ENCODE measurements at places on chromosomes 4 and X. TPM values are rescaled to one million over a fixed set of nuclear protein-coding genes. Genes with fewer than 3 reads are reported as not detected.

- no peak overlapping the region for H3K4me3 ChIP-seq
- no peak for DNase-seq
- no peaks in the 10 kb centered on the region for H3K4me1 ChIP-seq
- no peaks in the 10 kb centered on the region for H3K36me3 ChIP-seq
- H3K27ac ChIP-seq = no peak overlapping the region
Observed at GRCh38 chr4:57442831-57443291, 332.7 kb upstream of the IGFBP7 start.

DNA sequence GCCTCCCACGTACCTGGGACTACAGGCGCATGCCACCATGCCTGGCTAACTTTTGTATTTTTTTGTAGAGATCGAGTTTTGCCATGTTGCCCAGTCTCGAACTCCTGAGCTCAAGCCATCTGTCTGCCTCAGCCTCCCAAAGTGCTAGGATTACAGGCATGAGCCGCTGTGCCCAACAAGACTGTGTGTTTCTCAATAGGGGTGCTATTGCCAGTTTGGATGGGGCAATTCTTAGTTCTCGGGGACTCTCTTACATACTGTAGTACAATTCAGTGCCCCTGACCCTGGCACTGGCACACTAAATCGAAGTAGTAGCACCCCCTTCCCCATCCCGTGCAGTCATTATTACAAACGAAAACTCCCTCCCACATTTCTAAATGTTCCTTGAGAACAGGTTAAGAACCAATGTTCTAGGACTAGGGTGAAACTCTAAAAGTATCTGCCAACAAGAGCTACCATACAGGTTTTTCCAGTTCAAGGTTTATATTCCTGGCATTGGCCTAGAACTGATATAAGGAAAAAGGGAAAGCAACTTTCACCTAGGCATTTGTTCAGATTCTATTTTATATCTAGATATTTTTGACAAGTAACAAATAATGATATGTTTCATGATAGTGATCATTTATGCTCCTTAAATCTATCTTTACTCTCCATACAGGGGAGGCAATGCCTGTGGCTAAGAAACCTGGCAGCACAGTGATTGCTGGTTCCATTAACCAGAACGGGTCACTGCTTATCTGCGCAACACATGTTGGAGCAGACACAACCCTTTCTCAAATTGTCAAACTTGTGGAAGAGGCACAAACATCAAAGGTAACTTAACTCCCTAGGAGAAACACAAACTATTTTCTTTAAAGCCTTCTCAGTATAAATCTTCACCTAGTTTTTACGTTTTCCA is 50.4 kb upstream of the PGAM4 start:
- no peaks in the 10 kb centered on the region for H3K4me1 ChIP-seq
- peaks cover 10% of the 10 kb centered on the region for H3K36me3 ChIP-seq
- no peak overlapping the region for H3K27ac ChIP-seq
- no peak for DNase-seq
- no peaks in the 10 kb centered on the region for H3K27me3 ChIP-seq

DNA sequence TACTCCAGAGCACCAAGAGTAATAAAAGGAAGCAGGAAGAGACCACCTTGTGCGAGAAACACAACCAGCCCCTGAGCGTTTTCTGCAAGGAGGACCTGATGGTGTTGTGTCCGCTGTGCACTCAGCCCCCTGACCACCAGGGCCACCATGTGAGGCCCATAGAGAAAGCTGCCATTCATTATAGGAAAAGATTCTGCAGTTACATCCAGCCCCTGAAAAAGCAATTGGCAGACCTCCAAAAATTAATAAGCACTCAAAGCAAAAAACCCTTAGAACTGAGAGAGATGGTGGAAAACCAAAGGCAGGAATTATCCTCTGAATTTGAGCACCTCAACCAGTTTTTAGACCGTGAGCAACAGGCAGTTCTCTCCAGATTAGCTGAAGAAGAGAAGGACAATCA is 5.7 kb downstream of the TRIM75 start:
- H3K4me3 ChIP-seq = no peak overlapping the region
- no peak for DNase-seq
- H3K27me3 ChIP-seq = peaks cover 3% of the 10 kb centered on the region
- H3K4me1 ChIP-seq = no peaks in the 10 kb centered on the region
- no peaks in the 10 kb centered on the region for H3K36me3 ChIP-seq

DNA sequence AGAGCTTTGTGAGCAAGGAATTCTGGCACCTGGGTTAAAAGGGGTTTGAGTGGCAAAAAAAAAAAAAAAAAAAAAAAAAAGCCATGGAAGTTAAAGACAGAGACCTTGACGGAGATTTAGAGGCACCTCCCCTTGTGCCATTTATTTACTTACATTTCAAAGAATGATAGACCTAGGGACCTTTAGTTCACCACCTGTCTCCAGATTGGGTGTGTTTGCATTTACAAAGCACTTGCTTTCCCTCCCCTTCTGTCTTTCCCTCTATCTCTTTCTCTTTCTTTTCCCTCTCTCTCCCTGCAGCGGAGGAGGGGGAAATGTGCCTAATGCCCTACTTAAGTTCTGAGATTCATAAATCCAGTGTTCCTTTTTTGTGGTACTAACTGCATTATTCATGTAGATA is 116.0 kb downstream of the IQCM start:
- H3K4me1 ChIP-seq = no peaks in the 10 kb centered on the region
- DNase-seq = no peak
- H3K4me3 ChIP-seq = no peak overlapping the region
- no peaks in the 10 kb centered on the region for H3K36me3 ChIP-seq
- H3K27me3 ChIP-seq = no peaks in the 10 kb centered on the region
- H3K27ac ChIP-seq = no peak overlapping the region

DNA sequence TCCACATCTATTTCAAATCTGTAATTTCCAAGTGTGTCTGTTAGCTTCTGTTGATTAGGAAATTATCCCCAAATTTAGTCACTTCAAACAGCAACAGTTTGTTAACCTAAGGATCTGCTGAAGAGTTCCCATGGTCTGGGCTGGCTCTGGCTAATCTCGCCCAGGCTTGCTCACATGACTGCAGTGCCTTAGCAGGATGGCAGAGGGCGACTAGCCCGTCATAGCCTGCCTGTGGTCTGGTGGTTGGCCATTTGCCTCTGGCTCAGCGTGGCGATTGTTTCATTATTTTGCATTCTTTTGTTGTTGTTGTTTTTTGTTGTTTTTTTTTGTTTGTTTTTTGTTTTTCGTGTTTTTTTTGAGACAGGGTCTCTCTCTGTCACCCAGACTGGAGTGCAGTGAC is 264.0 kb downstream of the TRIML1 start:
- no peak overlapping the region for H3K27ac ChIP-seq
- DNase-seq = no peak
- H3K4me1 ChIP-seq = no peaks in the 10 kb centered on the region
- H3K4me3 ChIP-seq = no peak overlapping the region
- no peaks in the 10 kb centered on the region for H3K27me3 ChIP-seq
- no peaks in the 10 kb centered on the region for H3K36me3 ChIP-seq

- no peak overlapping the region for H3K4me3 ChIP-seq
- no peaks in the 10 kb centered on the region for H3K4me1 ChIP-seq
- H3K36me3 ChIP-seq = no peaks in the 10 kb centered on the region
- no peak for DNase-seq
Observed at GRCh38 chr4:78004270-78004669, 52.9 kb upstream of the FRAS1 start.

- peaks cover 3% of the 10 kb centered on the region for H3K36me3 ChIP-seq
- no peak overlapping the region for H3K27ac ChIP-seq
- no peak for DNase-seq
- H3K27me3 ChIP-seq = no peaks in the 10 kb centered on the region
- peaks cover 8% of the 10 kb centered on the region for H3K4me1 ChIP-seq
Observed at GRCh38 chrX:136210243-136210642, 41.0 kb downstream of the MAP7D3 start.

DNA sequence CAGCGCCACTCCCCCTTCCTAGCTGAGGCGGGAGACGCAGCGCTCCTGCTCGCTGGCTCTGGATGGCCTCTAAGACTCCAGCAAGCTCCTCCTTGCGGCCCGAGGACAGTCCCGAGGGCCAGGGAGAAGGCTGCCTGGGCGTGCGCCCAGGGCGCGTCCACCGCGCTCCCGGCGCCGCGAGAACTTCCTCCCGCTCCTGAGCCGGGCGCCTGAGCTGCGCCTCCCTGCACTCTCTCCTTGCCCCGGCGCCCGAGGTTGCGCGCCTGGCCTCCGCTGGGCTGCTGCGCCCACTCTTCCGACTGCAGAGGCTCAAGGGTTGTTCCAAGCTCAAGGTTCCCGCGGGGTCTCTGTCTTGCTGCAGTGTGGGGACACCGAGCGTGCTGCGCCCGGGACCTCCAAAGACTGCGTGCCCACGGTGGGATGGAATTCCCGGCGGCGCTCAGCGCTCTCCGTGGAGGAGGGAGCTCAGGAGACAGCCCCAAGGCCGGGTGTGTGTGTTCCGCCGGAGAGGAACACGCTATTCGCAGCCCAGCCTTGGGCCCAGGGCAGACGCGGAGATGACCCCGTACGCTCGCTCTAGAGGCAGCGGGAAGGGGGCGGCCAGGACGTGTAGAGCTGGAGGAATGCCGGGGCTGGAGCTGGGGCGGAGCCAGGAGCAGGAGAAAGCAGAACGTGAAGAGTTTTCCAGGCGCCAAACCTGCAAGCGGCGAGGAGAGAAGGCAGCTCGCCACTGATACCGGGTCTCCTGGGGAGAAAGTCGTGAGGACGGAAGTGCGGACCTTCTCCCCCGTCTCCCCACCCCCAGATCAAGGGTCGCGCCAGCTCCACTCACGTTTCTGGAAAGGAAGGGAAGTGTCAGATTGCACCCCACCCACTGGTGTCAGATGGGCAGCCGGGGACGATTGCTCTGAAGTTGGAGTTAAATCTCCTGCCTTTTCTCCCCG is at the start of gene ARHGAP6:
ARHGAP6 (minus strand) TSS at position 753 of the 944 bp plus-strand sequence. CDS start 1,092 bp downstream, outside the sequence.
- no peaks in the 10 kb centered on the region for H3K36me3 ChIP-seq
- H3K27ac ChIP-seq = no peak within 1 kb of the TSS
- H3K27me3 ChIP-seq = peaks cover 32% of the 10 kb centered on the region
- DNase-seq = no peak

DNA sequence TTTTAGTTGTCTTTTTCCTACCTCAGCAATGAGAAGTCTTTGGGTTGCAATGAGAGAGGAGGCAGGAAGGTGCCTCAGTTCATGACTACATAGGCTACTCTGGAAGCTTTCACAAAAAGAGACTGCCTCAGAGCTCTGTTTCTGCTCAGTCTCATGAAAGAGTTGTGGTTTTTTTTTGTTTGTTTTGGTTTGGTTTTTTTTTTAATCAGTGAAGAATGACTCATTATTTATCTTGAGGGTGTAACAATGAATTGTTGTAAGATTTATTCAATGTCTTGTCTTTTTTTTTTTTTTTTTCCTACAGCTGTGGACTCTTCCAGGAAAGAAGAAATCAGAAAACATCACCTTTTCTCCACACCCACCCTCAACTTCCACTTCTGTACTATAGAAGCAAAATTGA is 67.5 kb upstream of the CXCL13 start:
- peaks cover 40% of the 10 kb centered on the region for H3K4me1 ChIP-seq
- peak overlapping the region; percentile 20 for H3K4me3 ChIP-seq
- H3K36me3 ChIP-seq = peaks cover 3% of the 10 kb centered on the region
- no peak for DNase-seq
- peak overlapping the region; percentile 88 for H3K27ac ChIP-seq

GRCh38 chrX:133600536-133600935 is 185.2 kb upstream of the GPC4 start:
- H3K36me3 ChIP-seq = no peaks in the 10 kb centered on the region
- H3K27ac ChIP-seq = no peak overlapping the region
- H3K4me3 ChIP-seq = no peak overlapping the region
- no peaks in the 10 kb centered on the region for H3K4me1 ChIP-seq
- peaks cover 3% of the 10 kb centered on the region for H3K27me3 ChIP-seq
- DNase-seq = no peak

DNA sequence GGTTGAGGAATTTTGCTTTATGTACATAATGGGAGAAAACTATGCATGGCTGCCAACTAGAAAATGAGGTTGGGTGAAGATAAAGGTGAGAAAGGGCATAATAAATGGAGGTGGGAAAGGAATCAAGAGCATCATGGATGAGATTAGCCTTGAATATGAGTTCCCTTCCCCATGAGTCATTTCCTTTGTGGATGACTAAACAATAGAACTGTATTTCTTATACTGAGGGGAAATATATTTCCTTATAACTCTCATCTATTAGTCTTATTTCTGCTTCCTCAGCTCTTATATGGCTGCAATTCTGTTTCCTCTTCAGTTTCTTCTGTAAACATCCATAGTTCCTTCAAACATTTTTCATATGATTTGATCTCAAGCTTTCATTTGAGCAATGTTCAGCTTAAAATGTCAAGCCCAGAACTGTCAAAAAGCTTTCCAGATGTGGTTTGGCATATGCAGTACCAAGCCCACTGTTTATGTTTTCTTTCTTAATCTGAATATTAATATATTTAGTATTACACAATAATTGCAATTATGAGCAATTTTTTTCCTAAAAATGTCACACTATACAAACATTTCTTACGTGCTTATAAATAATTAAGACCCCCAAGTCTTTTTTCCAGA is 100.7 kb upstream of the GRPR start:
- peaks cover 10% of the 10 kb centered on the region for H3K4me1 ChIP-seq
- no peaks in the 10 kb centered on the region for H3K36me3 ChIP-seq
- no peaks in the 10 kb centered on the region for H3K27me3 ChIP-seq

GRCh38 chrX:107288676-107289075 is 82.3 kb downstream of the DNAAF6 start:
- H3K36me3 ChIP-seq = no peaks in the 10 kb centered on the region
- H3K27ac ChIP-seq = no peak overlapping the region
- no peaks in the 10 kb centered on the region for H3K4me1 ChIP-seq
- DNase-seq = no peak
- H3K4me3 ChIP-seq = no peak overlapping the region

- no peaks in the 10 kb centered on the region for H3K27me3 ChIP-seq
- no peaks in the 10 kb centered on the region for H3K36me3 ChIP-seq
- no peak overlapping the region for H3K4me3 ChIP-seq
- no peak overlapping the region for H3K27ac ChIP-seq
Observed at GRCh38 chr4:126144543-126145237, 829.9 kb downstream of the FAT4 start.

- no peaks in the 10 kb centered on the region for H3K4me1 ChIP-seq
- DNase-seq = no peak
- no peaks in the 10 kb centered on the region for H3K27me3 ChIP-seq
- H3K36me3 ChIP-seq = peaks cover 18% of the 10 kb centered on the region
- H3K4me3 ChIP-seq = no peak overlapping the region
Observed at GRCh38 chrX:47169273-47169672, 24.3 kb downstream of the RBM10 start.

DNA sequence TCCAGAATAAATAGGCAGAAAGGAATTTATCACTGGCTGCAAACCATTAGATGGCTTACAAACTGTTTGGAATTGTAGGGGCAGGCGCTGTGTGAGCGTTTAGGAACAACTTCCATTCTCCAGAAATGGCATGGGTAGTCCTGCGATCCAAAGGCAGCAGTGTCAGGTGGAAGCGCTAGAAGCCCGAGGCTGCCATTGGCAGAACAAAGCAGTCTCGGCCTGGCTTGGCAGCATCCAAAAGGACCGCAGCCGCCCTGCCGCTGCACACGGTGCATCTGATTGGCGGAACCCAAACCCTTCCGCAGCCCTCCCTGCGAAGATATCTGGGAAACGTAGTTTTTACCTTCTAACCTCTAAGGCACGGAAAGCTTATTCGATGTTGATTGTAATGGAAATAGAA is 23.6 kb upstream of the YTHDC1 start:
- no peaks in the 10 kb centered on the region for H3K36me3 ChIP-seq
- peak overlapping the region; percentile 29 for H3K4me3 ChIP-seq
- no peak overlapping the region for H3K27ac ChIP-seq

GRCh38 chr4:106277140-106277675 is 38.8 kb downstream of the TBCK start:
- H3K27me3 ChIP-seq = no peaks in the 10 kb centered on the region
- no peak overlapping the region for H3K4me3 ChIP-seq
- H3K4me1 ChIP-seq = no peaks in the 10 kb centered on the region
- no peak for DNase-seq

TEC gene
- 1.3 TPM for total RNA-seq

NUP62CL gene
- 0.54 TPM for total RNA-seq

MAB21L2 gene
- not detected for total RNA-seq

SLC4A4 gene
- 0.15 TPM for total RNA-seq

P2RY8 gene
- 21.8 TPM for total RNA-seq
